ENCODE measurements at places on chromosomes 3 and 15. TPM values are rescaled to one million over a fixed set of nuclear protein-coding genes. Genes with fewer than 3 reads are reported as not detected.

GRCh38 chr3:153961494-153961893 is 159.7 kb upstream of the ARHGEF26 start:
- H3K36me3 ChIP-seq: no peaks in the 10 kb centered on the region
- DNase-seq: no peak
- no peak overlapping the region for H3K4me3 ChIP-seq
- H3K27me3 ChIP-seq: peaks cover 13% of the 10 kb centered on the region
- H3K27ac ChIP-seq: no peak overlapping the region

GRCh38 chr3:4856986-4857385 is 122.3 kb upstream of the BHLHE40 start:
- no peak overlapping the region for H3K4me3 ChIP-seq
- H3K27ac ChIP-seq: no peak overlapping the region
- H3K4me1 ChIP-seq: peaks cover 45% of the 10 kb centered on the region
- no peaks in the 10 kb centered on the region for H3K27me3 ChIP-seq
- peaks cover 21% of the 10 kb centered on the region for H3K36me3 ChIP-seq

GRCh38 chr15:81001152-81002008 is 657 bp downstream of the TLNRD1 start:
- H3K4me3 ChIP-seq: peak overlapping the region; percentile 86
- peak; percentile 52 for DNase-seq
- H3K4me1 ChIP-seq: peaks cover 45% of the 10 kb centered on the region
- peak overlapping the region; percentile 84 for H3K27ac ChIP-seq

DNA sequence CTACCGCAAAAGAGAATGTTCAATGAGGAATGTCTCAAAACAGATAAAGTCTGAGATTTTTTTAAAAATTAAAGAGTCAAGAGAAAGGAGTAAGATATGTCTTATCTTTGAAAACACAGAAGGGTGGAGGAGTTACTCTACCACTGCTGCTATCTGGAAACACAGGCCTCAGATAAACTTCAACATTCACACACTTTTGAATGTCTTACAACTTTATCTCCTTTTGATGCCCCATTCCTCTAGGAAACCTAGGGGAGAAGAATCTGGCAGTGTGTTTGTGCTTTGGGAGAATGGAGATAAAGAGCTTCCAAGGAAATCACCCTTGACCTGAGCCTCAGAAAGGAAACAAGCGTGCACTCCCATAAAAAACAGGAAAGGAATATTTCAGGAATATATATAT is 468.2 kb downstream of the PLOD2 start:
- no peak overlapping the region for H3K4me3 ChIP-seq
- no peaks in the 10 kb centered on the region for H3K4me1 ChIP-seq
- H3K36me3 ChIP-seq: no peaks in the 10 kb centered on the region

- H3K27ac ChIP-seq: no peak overlapping the region
- H3K4me1 ChIP-seq: peaks cover 2% of the 10 kb centered on the region
- H3K27me3 ChIP-seq: peaks cover 26% of the 10 kb centered on the region
- no peaks in the 10 kb centered on the region for H3K36me3 ChIP-seq
These were observed 188.1 kb upstream of the TSC22D2 start for GRCh38 chr3:150220041-150220440.

DNA sequence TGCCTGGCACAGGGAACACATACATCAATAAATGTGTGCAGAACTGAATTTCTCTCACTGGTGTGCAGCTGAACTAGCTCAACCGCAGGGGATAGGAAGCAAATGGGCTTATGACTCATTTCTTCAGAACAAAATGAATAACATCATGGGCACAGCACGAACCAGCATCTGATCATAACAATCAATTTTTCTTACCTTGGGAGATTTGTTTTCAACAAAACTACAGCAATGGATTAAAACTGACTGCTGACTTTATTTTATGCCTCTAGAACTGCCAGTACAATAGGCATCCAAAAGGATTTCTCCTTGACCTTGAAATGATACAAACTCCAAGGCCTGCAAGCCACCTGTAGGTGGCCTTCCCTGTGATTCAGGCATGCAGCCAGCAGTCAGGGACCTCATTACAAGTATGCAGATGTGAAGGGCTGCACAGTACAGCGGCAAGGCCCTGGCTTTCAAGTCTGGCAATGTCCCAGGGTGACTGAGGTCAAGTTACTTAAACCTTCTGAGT is 26.1 kb downstream of the TAMM41 start:
- H3K4me1 ChIP-seq: peaks cover 7% of the 10 kb centered on the region
- no peaks in the 10 kb centered on the region for H3K27me3 ChIP-seq
- no peak for DNase-seq
- no peak overlapping the region for H3K27ac ChIP-seq
- H3K4me3 ChIP-seq: no peak overlapping the region

DNA sequence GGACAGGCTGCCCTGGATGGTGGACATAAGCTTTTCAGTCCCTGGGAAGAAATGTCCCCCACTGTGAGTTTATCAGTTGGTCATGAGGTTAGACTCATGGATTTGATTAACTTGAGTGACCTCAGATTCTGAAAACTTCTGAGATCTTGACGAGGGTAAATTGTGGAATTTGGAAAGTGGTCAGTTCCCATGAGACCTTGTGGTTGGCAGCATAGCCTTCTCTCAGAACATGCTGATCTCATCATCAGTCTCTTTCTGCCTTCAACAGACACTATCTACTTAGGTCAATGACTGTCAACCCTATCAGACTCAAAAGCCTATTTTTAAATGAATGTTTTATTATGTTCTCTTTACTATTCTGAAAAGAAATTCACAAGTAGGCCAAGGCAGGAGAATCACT is 45.6 kb upstream of the NDUFB4 start:
- no peaks in the 10 kb centered on the region for H3K36me3 ChIP-seq
- no peaks in the 10 kb centered on the region for H3K4me1 ChIP-seq
- no peak overlapping the region for H3K27ac ChIP-seq
- DNase-seq: no peak

DNA sequence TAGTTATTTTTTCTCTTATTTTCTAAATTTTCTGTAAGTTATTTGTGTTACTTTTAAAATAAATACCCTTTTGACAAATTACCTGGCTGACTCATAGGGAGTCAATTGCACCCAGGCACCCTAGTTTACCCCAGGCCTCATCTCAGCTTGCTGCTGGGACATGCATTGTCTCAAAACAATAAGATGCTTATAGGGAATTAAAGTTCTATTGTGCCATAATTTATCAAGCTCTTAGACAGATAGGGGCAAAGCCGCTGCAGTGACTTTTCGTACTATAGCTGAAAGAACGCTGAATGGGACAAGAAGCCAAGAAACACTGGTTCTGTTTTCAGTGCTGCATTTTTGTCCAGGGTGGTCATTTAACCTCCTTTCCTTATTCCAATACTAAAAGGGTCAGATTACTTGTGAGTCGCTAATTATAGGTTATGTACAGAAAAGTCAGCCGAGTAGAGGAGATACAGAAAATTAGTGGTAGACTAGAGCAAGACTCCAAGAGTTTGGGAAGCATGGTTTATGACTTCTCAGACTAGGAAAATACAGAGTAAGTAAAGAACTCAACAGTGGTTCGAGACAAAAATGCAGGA is 50.3 kb downstream of the EXD1 start:
- H3K36me3 ChIP-seq: no peaks in the 10 kb centered on the region
- H3K27me3 ChIP-seq: no peaks in the 10 kb centered on the region
- H3K4me1 ChIP-seq: no peaks in the 10 kb centered on the region
- no peak for DNase-seq
- no peak overlapping the region for H3K27ac ChIP-seq
- no peak overlapping the region for H3K4me3 ChIP-seq

- H3K27me3 ChIP-seq: peaks cover 17% of the 10 kb centered on the region
- no peak overlapping the region for H3K4me3 ChIP-seq
- DNase-seq: no peak
- H3K4me1 ChIP-seq: peaks cover 2% of the 10 kb centered on the region
- no peaks in the 10 kb centered on the region for H3K36me3 ChIP-seq
These were observed 84.1 kb upstream of the HACD2 start for GRCh38 chr3:123668906-123669305.

DNA sequence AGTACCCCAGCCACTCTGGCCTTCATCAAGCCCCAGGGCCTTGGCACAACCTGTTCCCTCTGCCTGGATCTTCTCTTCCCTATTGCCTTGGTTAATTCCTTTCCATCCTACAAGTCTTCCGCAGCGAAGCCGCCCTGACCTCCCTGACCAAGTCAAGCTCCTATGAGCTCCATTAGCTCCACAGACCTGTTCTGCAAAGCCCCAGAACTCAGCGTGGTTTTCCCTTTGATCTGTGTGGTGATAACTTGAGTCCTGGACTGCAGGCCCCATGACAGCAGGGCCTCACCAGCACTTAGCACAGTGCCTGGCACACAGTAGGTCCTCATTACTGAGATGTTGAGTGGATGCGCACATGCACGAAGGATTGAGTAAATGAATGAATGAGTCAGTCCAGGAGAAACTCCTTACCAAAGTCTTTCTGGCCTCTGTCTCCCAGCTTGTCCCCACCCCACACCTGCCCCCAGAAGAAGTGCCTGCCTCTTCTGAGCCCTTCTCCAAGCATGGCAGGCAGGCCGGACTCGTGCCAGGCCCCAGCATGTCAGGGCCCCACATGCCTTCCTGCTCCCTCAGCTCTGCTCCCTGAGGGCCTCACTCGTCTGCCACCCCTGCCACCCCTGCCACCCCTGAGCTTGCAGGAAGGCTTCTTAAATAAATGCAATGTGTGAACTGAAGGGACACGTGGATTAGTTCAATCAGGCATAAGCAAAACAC is 6.3 kb downstream of the ANPEP start:
- H3K27me3 ChIP-seq: peaks cover 10% of the 10 kb centered on the region
- H3K4me1 ChIP-seq: no peaks in the 10 kb centered on the region
- no peaks in the 10 kb centered on the region for H3K36me3 ChIP-seq
- no peak for DNase-seq
- no peak overlapping the region for H3K27ac ChIP-seq

- DNase-seq: no peak
- H3K4me1 ChIP-seq: no peaks in the 10 kb centered on the region
- peaks cover 2% of the 10 kb centered on the region for H3K27me3 ChIP-seq
- H3K4me3 ChIP-seq: no peak overlapping the region
- H3K27ac ChIP-seq: no peak overlapping the region
These were observed 24.1 kb upstream of the BBX start for GRCh38 chr3:107498646-107499045.

GRCh38 chr3:27010834-27011233 is 358.3 kb downstream of the NEK10 start:
- H3K27me3 ChIP-seq: no peaks in the 10 kb centered on the region
- no peak for DNase-seq
- no peak overlapping the region for H3K4me3 ChIP-seq
- H3K36me3 ChIP-seq: no peaks in the 10 kb centered on the region
- no peaks in the 10 kb centered on the region for H3K4me1 ChIP-seq
- no peak overlapping the region for H3K27ac ChIP-seq

DNA sequence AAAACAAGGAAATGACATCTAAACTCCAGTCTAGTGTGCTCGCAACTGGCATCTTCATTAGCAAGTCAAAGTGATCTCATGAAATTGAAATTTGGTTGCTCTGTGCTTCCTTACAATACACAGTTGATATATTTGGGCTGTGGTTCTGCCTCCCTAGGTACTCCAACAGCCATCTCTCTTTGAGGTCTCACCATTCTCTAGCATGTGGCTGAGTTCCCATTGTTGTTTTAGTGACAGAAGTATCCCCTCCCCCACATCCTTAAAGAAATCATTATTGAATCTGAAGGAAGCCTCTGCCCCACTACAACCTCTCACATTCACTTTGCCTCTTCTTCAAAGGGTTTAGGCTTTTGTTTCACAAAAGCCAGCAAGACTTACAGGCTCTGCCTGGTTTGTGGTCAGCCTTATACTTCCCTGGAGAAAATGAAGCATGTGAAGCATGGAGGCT is 516.5 kb downstream of the NLGN1 start:
- no peak for DNase-seq
- H3K4me1 ChIP-seq: no peaks in the 10 kb centered on the region
- no peak overlapping the region for H3K4me3 ChIP-seq
- no peaks in the 10 kb centered on the region for H3K36me3 ChIP-seq

- no peak overlapping the region for H3K4me3 ChIP-seq
- peaks cover 25% of the 10 kb centered on the region for H3K4me1 ChIP-seq
- no peak overlapping the region for H3K27ac ChIP-seq
- no peak for DNase-seq
These were observed 23.5 kb downstream of the MYO5A start for GRCh38 chr15:52505151-52505550.

DNA sequence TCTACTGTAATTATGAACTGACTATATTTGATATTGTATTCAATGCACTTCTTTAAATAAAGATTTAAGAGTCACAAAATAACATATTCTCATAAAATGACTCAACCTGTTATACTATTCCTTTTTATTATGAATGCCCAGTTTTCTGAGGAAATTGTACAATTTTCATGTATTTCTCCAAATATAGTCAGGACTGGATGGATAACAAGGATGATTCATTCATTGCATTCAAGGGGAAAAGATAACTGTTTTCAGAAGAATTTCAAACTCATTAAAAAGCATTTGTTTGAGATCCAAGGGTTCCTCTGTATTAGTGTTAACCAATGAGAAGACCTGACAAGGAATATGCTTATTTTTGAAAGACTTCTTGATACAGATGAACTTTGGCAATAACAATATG is 163.7 kb downstream of the MEIS2 start:
- DNase-seq: no peak
- H3K36me3 ChIP-seq: no peaks in the 10 kb centered on the region
- H3K27ac ChIP-seq: no peak overlapping the region
- H3K27me3 ChIP-seq: peaks cover 10% of the 10 kb centered on the region

GRCh38 chr3:146581080-146581601 is 24.0 kb downstream of the PLSCR5 start:
- no peak for DNase-seq
- no peak overlapping the region for H3K4me3 ChIP-seq
- no peaks in the 10 kb centered on the region for H3K4me1 ChIP-seq
- no peak overlapping the region for H3K27ac ChIP-seq

DNA sequence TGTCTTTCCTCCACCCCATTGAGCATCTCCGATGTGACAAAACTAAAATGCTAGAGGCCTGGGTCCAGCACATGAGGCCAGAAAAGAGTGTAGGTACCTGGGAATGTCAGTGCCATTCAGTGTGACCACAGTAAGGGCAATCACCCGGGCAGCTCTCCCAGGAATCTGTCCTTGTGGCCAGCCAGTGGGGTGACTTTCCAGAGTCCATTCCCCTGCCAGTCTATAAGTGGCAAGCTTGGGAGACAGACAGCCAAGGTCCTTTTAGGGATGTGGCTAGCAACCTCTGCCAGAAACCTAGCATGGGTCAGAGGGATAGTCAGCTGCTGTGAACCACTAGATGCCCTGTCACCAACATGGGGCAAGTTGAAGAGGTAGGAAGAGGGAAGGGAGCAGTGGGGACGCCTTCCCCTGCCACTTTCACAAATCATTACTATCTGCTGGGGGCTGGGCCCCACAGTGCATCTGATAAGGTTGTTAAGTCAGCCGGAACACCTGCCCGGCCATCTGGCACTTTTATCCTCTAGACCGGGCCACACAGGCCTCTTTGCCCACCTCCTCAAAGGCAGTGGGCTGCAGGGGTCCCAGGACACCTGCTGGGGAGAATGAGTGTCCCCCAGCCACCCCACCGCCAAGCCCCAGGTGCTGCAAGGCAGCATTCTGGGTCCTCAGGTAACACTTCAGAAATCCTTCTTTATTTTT is 24.8 kb upstream of the DET1 start:
- no peak for DNase-seq
- H3K4me3 ChIP-seq: no peak overlapping the region
- H3K27ac ChIP-seq: no peak overlapping the region

Gene ADAMTS7
- total RNA-seq: 0.07 TPM

Gene CHDH
- 0.35 TPM for total RNA-seq

Gene EHHADH
- 3.5 TPM for total RNA-seq

Gene SLC22A14
- total RNA-seq: not detected

Gene DZIP1L
- total RNA-seq: not detected

Gene MRPL3
- total RNA-seq: 151 TPM

Gene PTH1R
- total RNA-seq: not detected

Gene FSD2
- not detected for total RNA-seq

Gene GOLGA8H
- not detected for total RNA-seq

Gene EDC3
- 37.8 TPM for total RNA-seq

Gene PRSS50
- not detected for total RNA-seq

Gene DNASE1L3
- not detected for total RNA-seq

Data from activated naive CD4-positive, alpha-beta T cell treated with anti-CD3 and anti-CD28 coated beads for 36 hours (primary cell).